ENCODE measurements at places on chromosomes 7 and 10.

- no peak for DNase-seq
Measured at GRCh38 chr10:91804126-91804510, 5.9 kb downstream of the TNKS2 start.

DNA sequence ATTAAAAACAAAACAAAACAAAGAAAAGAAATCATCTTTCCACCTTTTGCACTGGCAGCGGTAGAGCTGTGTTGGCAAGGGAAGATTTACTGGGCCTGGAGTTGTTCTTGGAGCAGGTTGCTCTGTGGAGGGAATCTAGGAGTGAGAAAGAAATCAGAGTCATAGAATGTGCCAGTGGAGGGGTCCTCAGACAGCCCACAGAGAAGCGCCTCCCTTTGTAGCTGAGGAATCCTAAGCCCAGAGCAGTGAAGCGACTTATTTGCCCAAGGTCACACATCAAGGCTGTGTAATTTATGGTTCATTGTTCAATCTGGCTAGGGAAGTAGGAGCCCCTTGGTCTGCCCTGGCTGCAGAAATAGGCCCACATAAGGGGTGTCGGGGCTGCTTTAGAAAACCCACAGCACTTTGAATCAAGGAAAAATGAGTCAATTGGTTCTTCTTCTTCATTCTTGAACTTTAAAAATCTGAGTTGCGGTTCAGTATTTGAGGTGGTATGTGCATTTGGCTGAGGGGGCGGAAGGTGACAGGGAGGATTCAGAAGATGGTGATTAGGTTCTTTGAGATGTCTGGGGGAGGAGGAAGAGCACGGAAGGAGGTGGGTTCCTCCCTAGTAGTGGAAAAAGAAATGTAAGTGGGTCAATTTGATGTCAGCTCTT is 253.7 kb downstream of the PTEN start:
- DNase-seq: no peak

- DNase-seq: no peak
Measured at GRCh38 chr10:36473122-36473521, 652.3 kb upstream of the ANKRD30A start.

- DNase-seq: no peak
Measured at GRCh38 chr7:149866779-149867447, 6.9 kb upstream of the ATP6V0E2 start.

- no peak for DNase-seq
Measured at GRCh38 chr10:43166207-43166879, 28.1 kb downstream of the CSGALNACT2 start.

DNA sequence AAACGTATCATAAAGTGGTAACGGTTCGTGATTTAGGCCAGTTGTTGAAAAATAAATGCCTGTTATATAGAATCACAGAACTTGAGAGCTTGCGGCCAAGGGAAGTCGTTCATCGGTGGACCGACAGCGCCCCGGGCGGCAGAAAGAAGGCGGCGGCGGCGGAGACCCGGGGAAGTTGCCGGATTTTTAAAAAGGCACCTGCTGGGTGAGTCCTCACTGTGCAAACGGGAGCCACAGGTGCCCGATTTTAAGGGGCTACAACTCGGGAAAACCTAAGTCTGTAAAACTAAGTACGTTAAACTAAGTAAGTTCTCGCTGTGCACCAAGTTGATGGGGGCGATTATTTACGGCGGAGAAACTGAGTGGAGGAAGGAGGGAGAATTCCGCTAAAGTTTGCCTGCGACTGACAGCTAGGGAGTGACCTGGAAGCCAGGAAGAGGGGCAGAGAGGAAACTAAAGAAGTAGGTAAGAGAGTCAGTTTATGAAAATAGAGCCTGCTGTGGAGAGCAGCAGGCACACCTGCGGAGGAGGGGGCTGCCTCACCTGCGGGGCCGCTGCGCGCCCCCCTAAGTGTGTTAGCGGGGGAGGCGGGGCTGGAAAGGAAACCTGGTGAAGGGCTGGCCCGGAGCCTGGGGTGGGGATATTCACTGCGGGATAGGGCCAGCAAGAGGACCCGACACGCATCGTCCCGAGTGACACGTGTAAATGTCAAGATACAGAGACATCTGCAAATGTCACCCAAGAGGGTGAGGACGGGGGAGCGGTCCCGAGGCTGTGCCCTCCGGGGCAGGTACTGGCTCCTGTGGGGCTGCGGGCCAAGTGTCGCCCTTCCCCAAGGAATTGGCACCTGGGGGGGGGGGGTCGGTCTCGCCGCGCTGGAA is 996 bp downstream of the ADAM12 start:
- DNase-seq: peak; percentile 30

GRCh38 chr10:17409170-17409733 is 45.1 kb downstream of the ST8SIA6 start:
- DNase-seq: no peak

GRCh38 chr7:89500084-89500483 is 654.2 kb upstream of the STEAP1 start:
- DNase-seq: no peak

DNA sequence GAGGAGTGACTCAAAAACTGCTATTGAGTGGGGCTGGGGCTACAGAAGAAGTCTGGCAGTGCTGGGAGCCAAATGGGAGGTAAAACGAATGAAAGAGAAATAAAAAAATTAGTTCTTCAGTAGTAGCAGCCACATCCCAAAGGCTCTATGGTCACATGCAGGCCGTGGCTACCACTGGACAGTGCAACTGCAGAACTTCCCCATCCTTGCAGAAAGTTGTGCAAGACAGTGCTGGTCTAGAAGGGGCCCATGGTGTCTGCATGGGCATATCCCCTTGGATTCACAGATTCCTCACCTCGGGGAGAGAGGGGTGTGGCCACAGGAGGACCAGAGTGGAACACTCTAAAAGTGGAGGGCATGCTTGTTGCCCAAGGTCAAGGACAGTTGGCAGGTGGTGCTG is 47.6 kb downstream of the RPS24 start:
- DNase-seq: peak; percentile 45

GRCh38 chr10:93357680-93358079 is 124.5 kb downstream of the MYOF start:
- no peak for DNase-seq

DNA sequence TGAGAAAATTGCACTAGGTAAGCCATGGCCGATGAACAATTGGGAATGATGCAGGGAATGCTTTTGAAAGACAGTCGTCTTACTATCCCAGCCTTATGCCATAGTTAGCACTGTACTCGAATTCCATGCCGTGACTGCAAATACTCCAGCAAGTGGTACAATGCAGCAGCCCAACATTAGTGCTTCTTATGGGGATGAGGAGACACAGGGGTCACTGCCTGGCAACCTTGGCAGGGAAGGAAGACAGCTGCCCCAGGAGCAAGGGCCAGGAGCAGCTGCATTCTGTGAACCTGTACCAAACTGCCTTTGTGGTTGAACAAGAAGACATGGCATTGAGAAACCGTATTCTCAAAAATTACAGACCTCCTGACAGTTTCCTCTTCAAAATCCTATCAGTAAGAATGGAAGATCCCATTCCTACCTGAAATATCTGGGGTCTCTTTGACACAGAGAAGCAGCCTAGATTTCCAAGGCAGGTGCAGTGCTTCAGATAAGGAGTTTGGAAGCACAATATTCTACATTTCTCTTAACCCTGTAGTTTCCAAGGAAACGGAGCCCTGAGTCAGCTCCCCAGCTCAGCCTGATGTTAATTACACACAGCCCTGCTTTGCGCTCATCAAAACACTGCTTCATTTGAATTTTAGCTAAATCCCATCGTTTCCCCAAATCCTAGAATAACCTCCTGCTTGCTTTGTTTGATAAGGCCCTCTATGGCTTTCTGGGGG is 49.0 kb upstream of the FRMD4A start:
- DNase-seq: no peak

DNA sequence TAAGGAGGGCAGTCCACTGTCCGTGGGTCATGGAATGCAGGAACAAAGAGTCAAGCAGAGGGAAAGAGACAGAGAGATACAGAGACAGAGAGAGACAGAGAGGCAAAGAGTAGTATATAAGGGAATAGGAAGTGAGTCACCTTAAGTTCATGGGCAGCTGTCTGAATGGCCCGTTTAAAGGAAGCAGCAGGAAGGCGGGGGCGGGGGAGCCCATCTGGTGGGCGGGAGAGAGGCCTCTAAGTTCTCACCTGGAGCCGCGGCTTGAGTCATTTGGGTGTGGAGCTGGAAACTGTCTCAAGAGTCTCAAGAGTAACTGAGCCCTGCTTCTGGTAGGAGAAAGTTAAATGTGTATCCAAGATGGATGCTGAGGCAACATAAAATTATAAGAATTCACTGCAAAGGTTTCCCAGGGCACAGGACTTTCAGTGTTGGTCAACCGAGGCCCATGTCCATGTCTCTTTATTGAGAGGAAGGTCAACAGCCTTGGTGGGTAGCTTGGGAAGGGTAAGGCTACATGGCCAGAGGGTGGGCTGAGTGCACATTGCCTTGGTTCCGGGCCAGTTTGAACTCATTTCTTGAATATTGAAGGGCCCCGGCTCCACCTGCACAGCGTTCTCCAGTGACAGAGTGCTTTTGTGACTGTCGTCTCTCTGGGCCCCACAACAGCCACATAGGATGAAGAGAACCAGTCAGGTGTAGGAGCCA is 85.5 kb upstream of the CACUL1 start:
- DNase-seq: peak; percentile 16

GRCh38 chr7:95102662-95103061 is 195.3 kb downstream of the PPP1R9A start:
- DNase-seq: no peak

DNA sequence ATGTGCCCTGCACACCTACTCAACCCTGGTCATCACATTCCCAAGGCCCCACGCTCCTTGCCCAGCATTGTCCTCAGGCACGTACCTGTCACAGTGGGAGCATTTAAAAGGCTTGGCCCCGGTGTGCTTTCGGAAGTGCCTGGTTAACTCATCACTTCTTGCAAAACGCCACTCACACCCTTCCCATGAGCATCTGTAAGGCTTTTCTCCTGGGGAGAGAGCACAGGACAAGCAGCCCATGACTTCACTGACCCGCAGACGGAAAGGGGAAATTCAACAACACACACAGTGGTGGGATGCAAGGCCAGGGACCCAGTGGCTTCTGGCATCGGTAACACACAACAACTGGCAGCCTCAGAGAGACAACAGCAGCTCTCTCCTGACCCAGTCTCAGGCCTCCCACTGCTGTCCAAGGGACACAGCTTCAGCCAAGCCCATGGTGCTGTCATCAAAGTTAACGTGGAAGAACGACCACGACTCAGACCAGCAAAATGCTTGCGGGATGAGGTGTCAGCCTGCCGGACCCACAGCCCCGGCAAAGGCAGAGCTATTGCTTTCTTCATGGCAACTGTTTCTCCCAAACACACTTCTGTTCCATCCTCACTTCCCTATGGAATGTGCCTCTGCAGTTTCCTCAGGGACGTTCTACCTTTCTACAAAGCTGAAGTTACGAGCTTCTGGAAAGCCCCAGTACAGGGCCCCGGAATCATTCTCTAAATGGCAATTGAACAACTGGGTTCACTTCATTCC is 4.8 kb downstream of the KLF6 start:
- DNase-seq: peak; percentile 64

- no peak for DNase-seq
Measured at GRCh38 chr10:17115683-17116082, 13.9 kb downstream of the CUBN start.

- DNase-seq: no peak
Measured at GRCh38 chr10:119283818-119284217, 76.4 kb downstream of the GRK5 start.

DNA sequence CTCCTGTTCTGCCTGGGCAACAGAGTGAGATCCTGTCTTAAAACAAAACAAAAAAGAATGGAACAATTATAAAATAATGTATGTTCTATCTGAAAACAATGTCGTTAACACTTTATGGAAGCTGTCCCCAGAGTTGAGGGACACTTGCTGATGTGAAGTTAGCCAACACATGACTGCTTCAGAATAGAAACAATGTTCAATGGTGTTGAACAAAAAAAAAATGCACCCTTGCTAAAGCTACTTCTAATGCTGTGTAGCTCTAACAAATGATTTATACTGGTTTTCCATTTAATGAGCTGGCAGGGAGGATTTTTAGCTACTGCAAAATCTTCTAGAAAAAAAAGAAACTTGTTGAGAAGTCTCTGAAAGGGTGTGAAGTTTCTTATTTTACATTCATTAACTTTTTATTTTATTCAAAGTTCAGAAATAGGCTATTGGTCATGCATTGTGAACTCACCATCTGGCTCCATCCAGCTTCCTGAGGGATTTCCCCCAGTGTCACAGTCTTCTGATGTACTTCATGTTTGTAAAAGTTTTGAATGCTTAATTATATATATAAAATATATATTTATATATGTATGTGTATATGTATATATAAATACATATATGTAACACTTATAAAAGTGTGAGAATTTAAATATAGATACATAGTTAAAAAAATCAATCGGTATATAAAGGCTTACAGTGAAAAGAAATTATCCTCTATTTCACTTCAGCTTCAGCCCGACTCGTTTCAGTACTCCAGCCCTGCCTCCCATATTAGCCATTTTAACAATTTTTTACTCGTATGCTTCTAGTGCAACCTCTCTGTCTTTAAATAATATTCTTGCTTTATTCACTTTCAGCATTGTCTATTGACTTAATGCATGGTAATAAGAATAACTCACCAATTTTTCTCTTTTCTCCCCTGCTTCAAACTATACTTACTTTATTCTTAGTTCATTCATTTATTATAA is 35.0 kb downstream of the HDAC9 start:
- DNase-seq: peak; percentile 46

DNA sequence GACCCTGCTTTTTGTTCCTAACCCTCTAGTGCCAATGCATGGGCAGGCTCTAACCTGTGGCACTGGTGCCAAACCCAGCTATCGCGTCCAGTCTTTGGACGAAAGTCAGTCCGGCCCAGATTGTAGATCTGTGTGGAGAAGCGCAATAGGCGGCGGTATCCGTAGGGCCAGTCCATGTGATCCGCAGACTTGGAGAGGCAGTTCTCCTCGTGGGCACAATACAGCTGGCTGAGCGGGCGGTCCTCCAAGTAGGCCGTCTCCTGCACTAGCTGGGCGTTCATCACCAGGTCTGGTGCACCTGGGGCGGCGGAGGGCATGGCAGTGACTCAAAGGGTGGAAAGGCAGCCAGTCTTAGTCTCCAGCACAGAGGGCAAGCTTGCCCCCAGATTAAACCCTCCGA is 14.5 kb downstream of the LOXL4 start:
- DNase-seq: no peak

Data from inflammatory macrophage treated with lipopolysaccharide for 4 hours (primary cell).